ENCODE measurements at places on chromosomes 11 and 22. TPM values are rescaled to one million over a fixed set of nuclear protein-coding genes. Genes with fewer than 3 reads are reported as not detected.

Gene SEPTIN3
- not detected for total RNA-seq

Gene B4GALNT4
- total RNA-seq, result 0.46 TPM

Gene TEX12
- 0.32 TPM for total RNA-seq

Gene FXYD6
- total RNA-seq, result 0.32 TPM

Gene ACTN3
- total RNA-seq, result under 0.01 TPM

Gene COPB1
- total RNA-seq, result 314 TPM

Gene DDI1
- not detected for total RNA-seq

Gene SLC22A9
- not detected for total RNA-seq

Gene MAPK8IP2
- total RNA-seq, result not detected

Gene SCO2
- total RNA-seq, result 4.9 TPM

Gene MTA2
- 186 TPM for total RNA-seq

Gene MUC5AC
- total RNA-seq, result not detected

Gene MYO18B
- under 0.01 TPM for total RNA-seq

Gene RRP8
- 10.7 TPM for total RNA-seq

Gene OR4A16
- not detected for total RNA-seq

Gene KBTBD3
- 1.3 TPM for total RNA-seq

Gene PPM1F
- 112 TPM for total RNA-seq
